ENCODE measurements at places on chromosomes 7 and 10.

GRCh38 chr7:50625360-50625759 lies 60.2 kb upstream of the DDC start:
- DNase-seq = no peak

DNA sequence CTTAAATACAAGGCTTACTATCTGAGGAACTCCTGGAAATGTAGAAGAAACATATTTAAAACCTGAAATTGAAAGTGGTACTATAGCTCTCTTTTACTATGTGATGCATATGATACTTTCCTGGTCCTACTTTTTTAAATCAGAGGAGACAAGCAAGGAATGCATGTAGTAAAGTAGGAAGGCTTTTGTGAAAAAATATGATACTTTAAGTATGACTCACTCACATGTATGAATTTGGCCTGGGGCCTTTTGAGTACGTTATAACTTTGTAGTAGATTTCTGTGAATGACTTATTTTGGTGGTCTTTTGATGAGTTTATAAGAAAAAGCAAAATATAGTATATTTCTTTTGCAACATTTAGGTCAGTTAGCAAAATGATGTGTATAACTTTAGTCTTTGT lies 53.8 kb downstream of the TAX1BP1 start:
- DNase-seq = no peak

- DNase-seq = no peak
Observed at GRCh38 chr7:100372694-100373093, 593 bp upstream of the PILRA start.

- no peak for DNase-seq
Observed at GRCh38 chr7:5653661-5654060, 127.8 kb downstream of the RNF216 start.

GRCh38 chr10:84015877-84016595 lies 123.3 kb upstream of the GHITM start:
- no peak for DNase-seq

DNA sequence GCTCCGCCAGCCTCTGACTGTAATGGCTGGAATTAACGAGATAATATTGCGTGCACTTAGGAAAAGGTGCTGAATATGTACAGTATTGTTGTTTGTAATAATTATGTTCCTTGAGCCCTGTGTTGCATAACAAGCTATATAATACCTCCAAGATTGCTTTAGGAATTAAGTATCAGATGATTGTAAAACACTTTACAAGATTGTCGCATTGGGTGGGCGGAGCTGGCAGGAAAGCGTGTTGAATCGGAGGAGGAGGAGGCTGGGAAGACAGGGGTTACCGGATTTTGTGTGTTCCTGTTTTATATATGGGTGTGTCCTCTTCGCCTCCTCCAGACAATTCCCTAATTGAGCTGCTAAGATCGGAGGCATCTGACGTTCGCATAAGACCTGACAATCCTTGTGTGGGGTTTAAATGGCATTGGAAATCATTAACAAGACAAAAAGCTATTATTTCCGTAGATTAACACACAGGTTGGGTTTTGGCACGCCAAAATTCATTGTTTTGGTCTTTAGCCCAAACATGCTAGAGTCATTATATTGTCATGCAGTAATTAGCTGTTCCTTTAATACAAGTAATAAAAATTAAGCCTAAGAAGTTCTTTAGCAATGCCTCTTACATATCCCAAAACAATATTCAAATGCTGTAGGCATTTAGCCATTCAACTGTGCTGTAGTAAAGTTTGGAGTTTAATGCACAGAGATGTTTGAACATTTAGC lies 192.9 kb upstream of the SH2B2 start:
- no peak for DNase-seq

DNA sequence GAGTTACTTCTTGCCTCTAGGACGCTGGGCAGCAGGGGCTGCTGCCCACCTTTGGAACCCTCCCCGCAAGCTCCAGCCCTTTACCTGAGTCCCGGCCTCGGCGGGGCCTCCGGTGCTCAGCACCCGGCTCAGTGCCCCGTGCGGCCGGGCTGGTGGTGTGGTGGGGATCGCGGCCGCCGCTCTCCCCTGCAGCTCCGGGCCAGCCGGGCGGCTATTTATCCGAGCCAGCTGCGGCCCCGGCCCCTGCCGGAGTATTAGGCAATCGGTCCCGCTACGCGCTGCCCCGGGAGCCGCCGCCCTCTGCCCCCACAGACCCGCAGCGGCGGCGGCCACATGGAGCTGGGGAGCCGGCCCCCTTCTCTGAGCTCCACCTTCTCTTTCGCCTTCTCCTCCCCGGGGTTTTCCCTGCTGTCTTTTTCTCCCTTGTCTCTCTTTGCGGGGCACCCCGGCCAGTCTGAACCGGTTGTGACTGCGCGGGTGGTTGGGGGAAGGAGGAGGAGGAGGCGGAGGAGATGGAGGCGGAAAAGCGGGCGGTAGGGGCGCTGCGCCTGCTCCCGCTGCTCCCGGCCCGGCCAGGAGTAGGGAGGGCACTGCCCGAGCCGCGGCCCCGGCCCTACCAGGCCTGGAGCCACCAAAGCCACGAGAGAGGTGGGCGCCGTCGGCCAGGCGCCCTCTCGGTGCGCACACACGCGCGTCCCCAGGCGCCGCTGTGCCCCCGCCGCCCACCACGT lies at the start of gene SLC16A9:
Gene SLC16A9, minus strand, starts transcription at position 456 of the 731 bp plus-strand sequence. CDS start 25,559 bp downstream, outside the sequence.
- peak; percentile 38 for DNase-seq

DNA sequence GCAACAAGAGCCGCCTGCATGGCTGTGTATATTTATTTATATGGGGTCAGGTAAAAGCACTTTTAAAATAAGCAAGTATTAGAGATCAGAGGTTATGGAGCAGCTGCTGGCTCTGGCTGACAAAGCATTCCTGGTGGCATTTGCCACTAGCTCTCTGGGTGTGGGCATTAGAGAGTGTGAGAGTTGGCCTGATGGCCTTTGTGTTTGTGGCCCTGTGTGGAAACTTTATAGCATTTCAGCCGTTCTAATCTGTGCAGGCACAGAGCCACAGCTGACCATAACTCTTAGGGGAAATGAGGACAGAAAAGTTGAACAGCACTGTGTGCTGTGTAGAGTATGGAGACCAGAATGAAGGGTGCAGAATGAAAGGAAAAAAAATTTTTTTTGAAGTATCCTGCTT lies 118.9 kb downstream of the AUTS2 start:
- no peak for DNase-seq

- peak; percentile 29 for DNase-seq
Observed at GRCh38 chr10:49612513-49613164, 1.2 kb upstream of the CHAT start.

DNA sequence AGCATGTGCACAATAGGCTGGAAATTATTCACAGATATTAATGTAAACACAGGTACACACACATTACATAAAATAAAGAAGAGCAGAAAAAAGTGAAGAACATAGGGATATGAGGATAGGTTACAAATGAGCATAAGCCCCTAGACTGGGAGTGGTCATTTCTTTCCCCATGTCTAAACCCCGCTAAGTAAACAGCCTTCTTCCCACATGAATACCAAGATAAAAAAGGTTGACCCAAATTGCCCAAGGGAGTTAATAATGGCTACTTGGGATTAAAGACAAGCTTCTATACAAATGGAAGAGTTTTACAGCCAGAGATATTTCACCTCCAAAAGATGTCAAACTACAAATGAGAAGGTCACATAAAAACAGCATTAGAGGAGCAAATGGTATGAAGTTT lies 527.1 kb upstream of the CELF2 start:
- DNase-seq = no peak

DNA sequence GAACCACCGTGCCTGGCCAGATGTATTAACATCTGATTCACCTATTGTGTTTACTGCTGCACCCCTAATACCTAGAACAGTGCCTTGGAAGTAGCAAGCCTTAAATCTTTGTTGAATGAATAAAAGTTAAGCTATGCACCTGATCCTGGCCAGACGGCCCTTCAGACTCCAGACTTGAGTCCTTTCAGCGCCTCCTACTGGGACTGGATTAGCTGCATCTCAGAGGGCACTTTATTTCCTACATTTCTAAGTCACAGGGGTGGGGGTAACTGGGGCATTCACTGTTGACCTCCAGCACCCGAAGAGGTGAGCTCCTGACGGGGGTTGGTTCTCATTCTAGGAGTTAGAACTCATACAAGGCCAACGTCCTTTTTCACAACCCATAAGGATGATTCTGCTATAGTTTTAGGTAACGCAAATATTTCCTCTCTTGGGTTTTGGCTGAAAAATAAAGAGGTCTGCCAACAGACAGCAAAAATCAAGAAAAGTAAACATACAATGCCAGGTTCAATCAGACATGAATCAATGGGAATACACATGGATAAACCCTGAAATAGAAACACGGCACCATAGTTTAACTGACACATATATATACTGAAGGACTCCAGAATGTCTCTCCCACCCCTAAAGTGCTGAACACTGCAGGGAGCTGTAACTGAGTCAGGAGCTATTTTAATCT lies 48.0 kb upstream of the DLG5 start:
- DNase-seq = no peak

GRCh38 chr10:129725011-129725410 lies 239.1 kb downstream of the EBF3 start:
- DNase-seq = no peak

DNA sequence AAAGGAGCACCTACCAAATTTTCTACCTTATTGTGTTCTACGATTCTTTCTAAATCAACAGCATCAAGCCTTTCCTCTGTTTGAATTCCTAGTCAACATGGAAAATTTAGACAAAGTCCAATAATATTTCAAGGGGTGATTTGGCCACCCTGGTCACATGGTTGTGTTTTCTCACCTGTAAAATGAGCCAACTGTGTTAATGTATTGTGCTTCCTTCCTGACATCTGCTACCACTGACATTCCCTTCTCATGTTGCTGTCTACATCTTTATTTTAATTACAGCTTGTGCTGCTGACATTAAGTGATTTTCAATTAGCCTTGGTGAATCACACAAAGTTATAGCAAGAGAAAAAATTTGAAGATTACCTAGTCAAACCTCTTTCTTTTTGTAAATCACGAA lies 83.0 kb upstream of the NPSR1 start:
- DNase-seq = no peak

GRCh38 chr7:41162612-41163011 lies 540.3 kb downstream of the INHBA start:
- no peak for DNase-seq

- DNase-seq = no peak
Observed at GRCh38 chr10:34364253-34365037, 450.7 kb downstream of the PARD3 start.

GRCh38 chr7:10767771-10768170 lies 205.9 kb upstream of the PHF14 start:
- DNase-seq = no peak

DNA sequence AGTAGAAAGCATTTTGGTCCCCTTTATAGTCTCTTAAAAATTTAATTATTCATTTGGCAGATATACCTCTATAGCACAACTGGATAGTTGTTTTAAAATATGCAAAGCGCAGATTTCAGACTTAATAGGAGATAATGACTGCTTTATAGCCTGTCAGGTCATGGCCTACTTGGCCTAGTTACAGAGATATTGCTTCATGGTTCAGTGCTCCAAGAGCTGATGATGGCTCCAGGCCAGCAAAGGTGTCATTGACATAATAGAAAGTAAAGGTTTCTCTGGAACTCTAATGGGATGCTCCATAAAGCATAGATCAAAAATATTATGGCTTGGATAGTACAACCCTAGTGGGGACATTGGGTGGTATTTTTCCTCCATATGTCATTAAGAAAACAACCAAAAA lies 285.7 kb downstream of the NXPH1 start:
- no peak for DNase-seq

DNA sequence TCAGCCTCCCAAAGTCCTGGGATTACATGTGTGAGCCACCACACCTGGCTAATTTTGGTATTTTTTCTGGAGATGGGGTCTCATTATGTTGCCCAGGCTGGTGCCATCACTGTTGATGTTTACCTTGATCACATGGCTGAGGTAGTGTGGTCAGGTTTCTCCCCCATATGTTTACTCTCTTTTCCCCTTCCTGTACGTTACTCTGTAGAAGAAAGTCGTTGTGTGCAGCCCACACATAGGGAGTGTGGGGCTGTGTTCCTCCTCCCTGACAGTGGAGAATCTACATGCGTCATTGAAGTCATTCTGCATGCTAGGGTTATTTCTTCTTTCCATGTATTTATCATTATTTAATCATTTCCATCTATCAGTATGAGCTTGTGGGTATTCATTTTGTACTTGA lies 16.3 kb upstream of the ORAI2 start:
- DNase-seq = no peak

GRCh38 chr7:67692425-67692824 lies 695.8 kb downstream of the TYW1 start:
- no peak for DNase-seq

DNA sequence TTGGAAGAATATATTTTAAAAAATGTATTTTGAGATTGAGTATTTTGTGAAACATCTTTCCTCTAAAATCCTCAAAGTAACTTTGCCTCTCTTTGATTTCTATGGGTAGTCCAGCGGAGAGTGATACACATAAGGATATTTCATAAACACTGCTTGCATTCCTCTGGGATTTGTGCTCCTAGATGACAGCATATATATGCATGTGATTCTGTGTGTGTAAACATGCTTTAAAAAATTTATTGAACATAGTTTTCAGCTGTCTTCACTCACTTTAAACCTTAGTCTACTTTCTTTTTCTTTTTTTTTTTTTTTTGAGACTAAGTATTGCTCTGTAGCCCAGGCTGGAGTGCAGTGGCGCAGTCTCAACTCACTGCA lies 84.6 kb downstream of the KAT6B start:
- no peak for DNase-seq

DNA sequence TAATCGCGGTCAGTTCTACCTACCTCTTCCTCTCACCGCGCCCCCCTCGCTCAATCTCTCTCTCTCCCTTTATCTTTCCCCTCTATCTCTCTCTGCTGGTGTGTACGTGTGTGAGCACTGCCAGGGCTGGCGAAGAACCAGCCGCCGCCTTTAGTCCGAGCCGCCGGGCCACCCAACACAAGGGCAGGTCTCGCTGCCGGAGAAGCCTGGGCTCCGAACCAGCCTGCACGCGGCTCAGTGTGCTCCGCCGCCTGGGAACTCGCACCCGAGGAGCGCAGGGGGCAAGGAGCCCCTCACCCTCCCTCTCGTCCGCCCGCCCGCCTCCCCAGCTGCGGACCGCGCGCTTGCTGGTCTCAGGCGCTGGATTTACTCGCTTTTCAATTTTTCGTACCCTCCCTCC lies 1.7 kb downstream of the NXPH1 start:
- no peak for DNase-seq

DNA sequence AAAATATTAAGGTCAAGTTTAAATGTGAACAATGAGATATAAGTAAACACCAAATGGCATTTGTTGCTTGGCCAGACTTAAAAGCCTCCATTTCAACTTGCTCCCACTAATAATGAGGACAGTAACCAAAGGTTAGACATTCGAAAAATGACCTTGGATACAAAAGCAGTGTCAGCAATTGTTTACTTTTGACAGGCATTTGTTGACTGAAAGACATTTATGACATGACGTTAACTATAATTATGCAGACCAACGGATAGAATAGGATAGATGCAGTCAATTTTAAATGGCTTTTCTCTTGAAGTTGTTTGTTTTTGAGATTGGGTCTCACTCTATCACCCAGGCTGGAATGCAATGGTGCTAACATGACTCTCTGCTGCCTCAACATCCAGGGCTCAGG lies 6.3 kb upstream of the WNT16 start:
- no peak for DNase-seq

GRCh38 chr10:104325436-104326435 lies 12.5 kb downstream of the ITPRIP start:
- no peak for DNase-seq

GRCh38 chr10:18875477-18875876 lies 173.1 kb upstream of the MALRD1 start:
- no peak for DNase-seq
